GF-D8 (cell line): ENCODE measurements at places on chromosomes 2 and 18.

DNA sequence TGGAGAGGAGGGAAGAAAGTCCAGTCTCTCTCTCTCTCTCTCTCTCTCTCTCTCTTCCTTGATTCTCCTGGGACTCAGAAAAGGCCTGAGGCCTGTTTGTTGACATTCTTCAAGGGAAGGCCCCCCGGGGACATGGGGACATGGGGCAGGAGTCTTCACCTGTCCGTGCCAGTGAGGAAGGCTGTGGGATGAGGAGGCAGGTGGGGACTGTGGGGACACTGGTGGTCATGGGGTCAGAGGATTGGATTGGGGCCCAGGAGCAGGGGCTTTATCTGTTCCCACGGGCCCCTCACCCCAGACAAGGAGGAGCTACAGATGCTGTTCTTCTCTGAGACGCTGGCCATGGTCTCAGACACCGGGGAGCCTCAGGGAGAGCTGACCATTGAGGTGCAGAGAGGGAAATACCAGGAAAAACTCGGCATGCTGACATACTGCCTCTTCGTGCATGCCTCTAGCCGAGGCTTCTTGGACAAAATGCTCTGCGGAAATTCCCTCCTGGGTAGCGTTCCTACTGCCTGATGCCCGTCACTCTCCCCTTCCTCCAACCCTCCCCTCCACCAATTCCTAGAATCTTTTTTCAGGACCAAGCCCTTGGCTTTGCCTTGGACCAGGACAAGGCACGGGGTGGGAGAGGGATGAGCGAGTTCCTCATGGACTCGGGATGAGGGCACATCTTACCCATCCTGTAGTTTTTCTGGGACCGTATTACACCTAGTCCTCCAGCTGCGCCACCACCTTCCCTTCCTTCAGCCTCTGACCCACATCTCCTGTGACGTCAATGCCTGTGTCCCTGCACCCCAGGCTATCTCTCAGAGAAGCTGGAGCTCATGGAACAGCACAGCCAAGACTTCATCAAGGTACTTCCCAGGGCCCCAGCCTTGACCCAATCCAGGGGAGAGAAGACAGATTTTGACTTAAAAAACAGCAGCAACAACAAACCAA is 850 bp downstream of the CATIP start:
- no peak for DNase-seq

GRCh38 chr2:215002500-215002899 is 135.9 kb downstream of the ABCA12 start:
- DNase-seq: no peak

- no peak for DNase-seq
These were observed 67.4 kb downstream of the BIN1 start for GRCh38 chr2:127039387-127040031.

DNA sequence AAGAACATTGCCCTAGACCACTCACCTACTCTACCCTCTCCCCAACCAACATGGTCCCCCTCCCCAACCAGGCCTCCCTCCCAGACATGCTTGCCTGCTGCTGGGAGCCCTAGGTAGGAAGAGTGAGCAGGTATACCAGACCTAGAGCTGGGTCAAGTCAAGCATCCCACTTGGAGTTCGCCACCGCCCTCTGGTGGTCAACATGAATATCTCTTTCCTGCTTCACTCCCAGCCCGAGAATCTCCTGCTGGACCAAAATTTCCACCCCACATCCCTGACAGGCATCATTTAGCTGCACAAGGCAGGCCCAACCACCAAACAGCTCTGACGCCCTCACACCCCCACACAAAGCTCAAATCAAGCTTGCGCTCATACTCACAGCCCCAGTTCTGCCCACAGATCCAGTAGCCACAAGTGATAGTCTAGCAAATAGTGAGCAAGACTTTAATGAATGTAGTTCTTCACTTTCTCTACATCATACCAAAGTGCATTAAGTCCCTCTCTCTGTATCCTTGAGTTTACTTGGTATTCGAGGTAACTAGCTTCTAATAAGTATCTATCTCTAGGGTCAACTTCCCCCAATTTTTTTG is 116.0 kb downstream of the TNS1 start:
- DNase-seq: no peak

- DNase-seq: no peak
These were observed 277.3 kb downstream of the AGAP1 start for GRCh38 chr2:235770909-235771820.

GRCh38 chr2:45883603-45884000 is 232.1 kb downstream of the PRKCE start:
- DNase-seq: no peak

DNA sequence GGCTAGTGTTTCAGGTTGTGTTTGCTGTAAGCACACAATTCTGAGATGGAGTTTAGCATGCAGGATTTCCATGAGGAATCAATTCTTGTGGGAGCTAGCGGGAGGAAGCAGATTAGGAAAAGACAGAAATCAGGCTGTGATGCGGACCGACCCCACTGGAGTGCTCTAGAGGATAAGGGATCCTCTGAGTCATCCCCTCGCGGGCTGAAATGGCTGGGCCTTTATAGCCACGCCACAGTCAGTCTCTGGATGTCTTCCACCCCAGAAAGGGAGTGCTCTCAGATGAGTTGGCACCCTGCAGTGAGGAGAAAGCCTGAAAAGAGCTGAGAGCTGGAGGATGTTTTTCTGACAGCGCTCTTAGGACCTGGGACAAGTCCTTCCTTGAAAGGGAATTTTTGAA is 102.4 kb downstream of the GALNT3 start:
- DNase-seq: no peak

DNA sequence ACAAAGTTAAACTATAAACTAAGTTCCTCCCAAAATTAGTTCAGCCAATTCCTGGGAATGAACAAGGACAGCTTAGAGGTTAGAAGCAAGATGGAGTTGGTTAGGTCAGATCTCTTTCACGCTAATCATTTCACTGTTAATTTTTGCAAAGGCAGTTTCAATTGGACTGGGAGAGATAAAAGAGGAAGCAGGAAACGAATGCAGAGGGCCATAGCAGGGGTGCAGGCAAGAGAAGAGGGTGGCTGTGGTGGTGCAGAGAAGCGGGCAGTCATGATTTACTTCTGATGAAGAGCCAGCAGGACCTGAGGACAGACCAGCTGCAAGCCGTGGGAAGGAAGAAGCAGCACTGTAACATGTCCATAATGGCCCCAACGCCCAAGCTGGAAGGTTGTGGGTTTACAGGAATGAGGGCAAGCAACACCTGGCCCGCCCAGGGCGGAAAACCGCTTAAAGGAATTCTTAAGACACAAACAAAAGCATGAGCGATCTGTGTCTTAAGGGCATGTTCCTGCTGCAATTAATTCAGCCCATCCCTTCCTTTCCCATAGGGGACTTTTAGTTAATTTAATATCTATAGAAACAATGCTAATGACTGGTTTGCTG is 4.1 kb upstream of the RMP24 start:
- no peak for DNase-seq

- DNase-seq: no peak
These were observed 95.5 kb upstream of the SNTG2 start for GRCh38 chr2:855177-855576.

DNA sequence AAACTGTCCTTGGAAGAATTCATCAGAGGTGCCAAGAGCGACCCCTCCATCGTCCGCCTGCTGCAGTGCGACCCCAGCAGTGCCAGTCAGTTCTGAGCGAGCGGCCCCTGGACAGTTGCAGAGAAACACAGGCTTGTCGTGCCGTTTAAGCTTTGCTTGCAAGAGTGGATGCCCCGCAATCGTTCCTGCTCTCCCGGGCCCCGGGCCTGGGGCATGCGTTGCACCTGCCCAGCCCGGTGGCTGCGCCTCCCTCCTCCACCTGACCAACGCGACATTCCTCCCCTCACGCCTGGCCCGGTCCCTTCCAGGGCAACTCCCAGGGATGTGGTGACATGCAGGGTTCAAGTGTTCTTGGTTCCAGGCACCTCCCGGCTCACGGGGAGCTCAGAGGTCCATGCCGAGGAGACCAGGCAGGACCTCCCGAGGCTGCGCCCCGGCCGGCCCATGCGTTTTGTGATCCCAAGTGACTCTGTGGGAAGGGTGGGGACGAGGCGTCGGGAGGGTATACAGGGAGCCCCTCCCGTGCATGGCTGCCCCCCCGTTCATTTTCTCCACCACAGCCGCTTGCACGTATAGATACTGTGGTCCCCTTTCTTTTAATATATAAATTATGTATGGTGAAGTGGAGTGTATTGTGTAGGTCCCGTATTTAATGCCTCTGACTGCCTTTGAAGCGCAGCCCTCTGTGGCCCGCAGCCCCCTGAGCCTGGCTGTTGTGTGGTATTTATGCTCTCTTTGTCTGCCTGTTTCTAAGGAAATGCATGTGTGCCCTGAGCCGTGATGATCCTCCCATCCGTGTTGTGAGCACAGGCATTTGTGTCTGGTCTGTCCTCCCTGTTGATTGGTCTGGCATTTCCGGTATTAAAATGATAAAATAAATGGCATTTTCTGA is 21.2 kb downstream of the ODC1 start:
- no peak for DNase-seq

- DNase-seq: no peak
These were observed 78.9 kb downstream of the GNAL start for GRCh38 chr18:11767935-11768334.

- DNase-seq: no peak
These were observed 84.4 kb upstream of the DYNAP start for GRCh38 chr18:54506516-54507261.

GRCh38 chr18:48938827-48939204 is 11.9 kb downstream of the SMAD7 start:
- no peak for DNase-seq

GRCh38 chr2:176173567-176174381 is 14.7 kb upstream of the HOXD1 start:
- DNase-seq: no peak

- DNase-seq: no peak
These were observed 307.5 kb downstream of the GALR1 start for GRCh38 chr18:77557046-77557587.

GRCh38 chr2:71151620-71152019 is 21.2 kb downstream of the MPHOSPH10 start:
- DNase-seq: no peak

DNA sequence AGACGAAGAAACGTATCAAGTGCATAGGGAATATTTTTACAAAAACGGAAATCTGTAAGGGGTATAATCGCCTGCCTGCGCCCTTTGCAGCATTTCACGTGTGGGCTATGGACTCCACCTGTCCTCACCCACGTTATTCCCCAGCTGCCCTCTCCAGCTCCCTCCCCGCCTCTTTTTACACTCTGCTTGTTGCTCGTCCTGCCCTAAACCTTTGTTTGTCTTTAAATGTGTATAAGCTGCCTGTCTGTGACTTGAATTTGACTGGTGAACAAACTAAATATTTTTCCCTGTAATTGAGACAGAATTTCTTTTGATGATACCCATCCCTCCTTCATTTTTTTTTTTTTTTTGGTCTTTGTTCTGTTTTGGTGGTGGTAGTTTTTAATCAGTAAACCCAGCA is 169.4 kb upstream of the SIX3 start:
- no peak for DNase-seq

DNA sequence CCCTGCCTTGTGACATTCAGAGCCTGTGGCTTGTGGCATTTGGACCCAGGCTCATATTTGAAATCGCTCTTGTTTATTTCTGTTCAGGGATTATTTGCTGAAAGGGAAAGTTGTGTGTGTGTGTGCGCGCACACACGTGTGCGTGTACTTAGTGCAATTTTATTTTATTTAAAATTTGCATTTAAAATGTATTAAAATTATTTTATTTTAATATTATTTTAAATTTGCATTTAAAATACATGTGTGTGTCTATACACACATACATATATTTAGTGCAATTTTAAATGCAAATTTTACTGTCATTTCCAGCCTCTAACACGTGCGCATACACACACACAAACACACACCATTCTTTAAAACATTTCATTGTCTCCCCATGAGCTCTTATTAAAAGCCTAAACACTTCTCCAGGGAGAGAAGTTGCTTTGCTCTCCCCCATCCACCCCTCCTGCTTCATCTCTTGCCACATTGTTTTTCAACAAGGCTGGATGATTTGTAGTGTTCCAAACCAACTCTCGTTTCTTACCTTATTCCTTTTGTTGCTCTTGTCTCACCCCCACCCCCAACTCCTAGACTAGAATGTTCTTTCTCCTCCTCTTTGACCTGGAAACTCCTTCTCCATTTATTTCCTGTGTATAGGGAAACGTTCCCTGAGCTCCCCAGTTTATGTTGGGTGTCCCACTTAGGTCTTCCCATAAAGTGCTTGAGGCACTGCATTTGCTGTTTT is 3.8 kb upstream of the CCDC68 start:
- no peak for DNase-seq

DNA sequence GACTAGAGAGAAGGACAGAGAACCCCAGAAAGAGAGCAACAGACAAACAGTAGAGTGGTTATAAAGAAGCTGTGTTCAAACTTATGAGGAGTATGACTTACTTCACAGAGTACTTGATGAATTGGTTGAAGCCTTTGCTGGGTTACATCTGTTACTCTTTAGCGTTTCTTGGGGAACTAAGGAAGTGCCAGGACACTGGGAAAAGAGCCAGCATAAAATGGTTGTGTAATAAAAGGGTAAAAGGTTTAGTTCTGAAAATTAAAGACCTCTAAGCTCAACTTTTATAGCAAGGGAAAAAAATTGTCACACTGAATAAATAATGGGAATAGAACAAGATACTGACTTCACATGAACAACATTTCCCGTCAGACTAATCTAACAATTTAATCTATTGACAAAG is 17.0 kb upstream of the STAT4 start:
- no peak for DNase-seq

- no peak for DNase-seq
These were observed 96.3 kb upstream of the SATB2 start for GRCh38 chr2:199554026-199554425.

DNA sequence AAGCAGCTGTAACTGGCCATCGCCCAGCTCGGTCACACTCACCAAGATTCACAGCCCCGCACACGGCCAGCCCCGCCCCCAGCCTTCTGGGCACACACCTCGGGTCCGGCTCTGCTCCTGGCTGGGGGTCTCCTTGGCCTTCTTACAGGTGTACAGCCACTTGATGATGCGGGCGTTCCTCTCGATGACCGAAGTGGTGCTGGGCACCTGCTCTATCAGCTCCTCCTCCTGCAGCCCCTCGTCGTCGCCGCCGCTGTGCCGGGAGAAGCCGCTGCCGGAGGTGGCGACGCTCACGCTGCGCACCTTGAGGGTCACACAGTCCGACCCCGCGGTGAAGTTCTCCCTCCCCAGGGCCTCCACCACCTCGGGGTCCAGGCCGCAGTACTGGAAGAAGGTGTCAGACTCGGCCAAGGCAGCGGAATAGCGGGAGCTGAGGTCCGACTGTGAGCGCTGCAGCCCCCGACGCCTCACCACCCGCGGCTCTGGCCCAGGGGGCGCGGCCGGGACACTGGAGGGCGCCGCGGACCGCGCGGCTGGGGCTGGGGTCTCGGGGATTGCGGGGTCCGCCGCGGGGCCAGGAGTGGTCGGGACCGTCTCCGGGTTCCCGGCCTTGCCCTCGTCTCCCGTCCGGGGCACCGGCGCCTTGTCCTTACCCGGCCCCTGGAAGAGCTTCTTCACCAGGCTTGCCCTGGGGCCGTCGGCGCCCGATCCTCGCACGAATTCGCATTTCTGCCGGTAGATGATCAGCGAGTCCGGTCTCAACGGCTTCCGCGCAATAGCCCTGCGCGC is 769 bp downstream of the FAM110C start:
- no peak for DNase-seq
